NCI-H1092 treated with DMSO at 0.1 percent for 48 hours (cell line): ENCODE measurements at places on chromosomes 6 and 20.

- DNase-seq: no peak
Observed at GRCh38 chr6:116405652-116406356, 35.1 kb downstream of the DSE start.

DNA sequence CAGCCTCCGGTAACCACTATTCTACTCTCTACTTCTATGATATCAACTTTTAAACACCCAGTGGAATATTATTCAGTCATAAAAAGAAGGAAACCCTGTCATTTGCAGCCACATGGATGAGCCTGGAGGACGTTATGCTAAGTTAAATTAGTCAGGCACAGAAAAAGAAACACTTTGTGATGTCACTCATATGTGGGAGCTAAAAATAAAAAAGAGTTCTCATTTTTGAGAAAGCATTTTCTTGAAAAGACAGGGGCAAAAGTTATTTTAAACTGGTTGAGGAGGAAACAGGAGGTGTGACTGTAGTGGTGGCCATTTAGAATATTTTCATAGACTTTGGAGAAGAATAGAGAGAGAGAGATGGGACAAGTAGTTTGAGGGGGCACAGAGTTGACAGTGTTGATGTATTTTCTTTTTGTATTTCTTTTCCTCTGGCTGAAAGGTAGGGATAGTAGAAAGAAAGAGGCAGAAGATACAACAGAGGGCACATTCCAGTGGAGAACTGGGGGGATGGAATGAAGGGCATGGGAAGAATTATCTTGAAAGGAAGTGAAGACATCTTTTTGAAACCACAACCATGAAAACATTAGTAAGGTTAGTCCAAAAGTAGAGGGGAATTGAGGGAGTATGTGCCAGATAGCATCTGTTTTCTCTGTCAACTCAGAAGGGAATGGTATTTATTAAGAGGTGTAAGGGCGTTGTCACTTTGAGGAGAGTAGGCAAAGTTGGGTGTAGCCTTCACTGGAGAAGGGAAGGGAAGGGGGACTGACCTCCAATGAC, 181.3 kb upstream of the GMDS start:
- DNase-seq: no peak

DNA sequence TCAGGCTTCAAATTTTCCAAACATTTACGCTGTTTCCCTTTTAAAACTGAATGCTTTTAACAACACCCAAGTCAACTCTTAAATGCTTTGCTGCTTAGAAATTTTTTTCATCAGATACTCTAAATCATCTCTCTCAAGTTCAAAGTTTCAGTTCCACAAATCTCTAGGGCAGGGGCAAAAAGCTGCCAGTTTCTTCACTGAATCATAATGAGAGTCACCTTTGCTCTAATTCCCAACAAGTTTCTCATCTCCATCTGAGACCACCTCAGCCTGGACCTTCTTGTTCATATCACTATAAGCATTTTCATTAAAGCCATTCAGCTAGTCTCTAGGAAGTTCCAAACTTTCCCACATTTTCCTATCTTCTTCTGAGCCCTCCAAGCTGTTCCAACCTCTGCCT, 69.1 kb downstream of the RNF217 start:
- no peak for DNase-seq

GRCh38 chr6:56364827-56365339, 117.5 kb upstream of the COL21A1 start:
- DNase-seq: no peak

DNA sequence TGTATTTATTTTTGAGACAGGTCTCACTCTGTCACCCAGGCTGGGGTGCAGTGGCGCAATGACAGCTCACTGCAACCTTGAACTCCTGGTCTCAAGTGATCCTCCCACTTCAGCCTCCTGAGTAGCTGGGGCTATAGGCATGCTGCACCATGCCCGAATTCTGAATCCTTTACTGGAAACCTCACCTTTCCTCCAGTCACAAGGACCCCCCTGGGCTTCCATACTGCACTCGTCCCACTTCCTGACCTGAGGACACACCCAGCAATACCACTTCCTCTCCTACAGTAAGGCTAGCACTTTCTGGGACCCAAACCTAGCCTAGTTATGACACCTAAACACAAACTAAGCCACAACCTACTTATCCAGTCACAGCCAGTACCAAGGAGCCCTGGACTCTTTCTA, 68.2 kb downstream of the FAM217A start:
- DNase-seq: no peak

GRCh38 chr6:5567890-5568289, 306.6 kb downstream of the FARS2 start:
- DNase-seq: no peak

GRCh38 chr20:51586005-51586440, 43.5 kb upstream of the NFATC2 start:
- no peak for DNase-seq

DNA sequence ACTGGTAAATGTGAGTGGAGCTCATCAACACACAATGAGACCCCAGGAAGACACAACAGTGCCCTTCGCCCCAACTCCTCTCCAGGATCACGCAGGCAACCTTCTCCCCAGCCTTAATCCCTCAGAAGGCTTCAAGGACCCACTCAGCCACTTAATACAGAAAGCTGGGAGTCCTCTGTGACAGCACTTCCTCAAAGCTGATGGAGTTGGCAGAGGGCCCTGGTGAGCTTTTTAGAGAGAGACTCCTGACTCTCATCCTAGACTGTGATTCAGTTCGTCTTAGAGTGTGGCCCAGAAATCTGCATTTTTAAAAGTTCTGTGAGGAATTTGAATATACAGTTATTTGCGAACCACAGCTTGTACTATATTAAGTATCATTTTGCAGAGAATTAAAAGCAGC, 187.7 kb downstream of the UST start:
- DNase-seq: peak; percentile 29

- DNase-seq: no peak
Observed at GRCh38 chr6:17998003-17998402, 10.6 kb upstream of the KIF13A start.

DNA sequence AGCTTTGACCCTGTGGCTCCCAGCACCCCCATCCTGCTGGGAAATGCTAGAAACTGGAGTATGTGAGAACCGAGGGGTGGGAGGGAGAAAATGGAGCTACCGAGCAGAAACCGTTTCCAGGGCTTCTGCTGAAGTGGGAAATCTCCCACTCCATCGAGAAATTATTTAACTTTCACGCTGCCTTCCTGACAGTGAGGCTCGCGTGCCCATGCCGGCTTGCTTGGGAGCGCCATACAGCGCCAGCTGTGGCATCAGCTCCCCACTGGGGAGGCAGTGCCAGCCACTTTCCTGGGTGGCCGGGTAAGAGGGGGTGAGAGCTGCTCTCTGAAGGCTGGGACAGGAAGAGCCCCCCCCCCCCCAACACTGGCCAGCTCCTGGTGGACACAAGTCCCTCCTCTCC, 268.9 kb downstream of the TAF4 start:
- no peak for DNase-seq

DNA sequence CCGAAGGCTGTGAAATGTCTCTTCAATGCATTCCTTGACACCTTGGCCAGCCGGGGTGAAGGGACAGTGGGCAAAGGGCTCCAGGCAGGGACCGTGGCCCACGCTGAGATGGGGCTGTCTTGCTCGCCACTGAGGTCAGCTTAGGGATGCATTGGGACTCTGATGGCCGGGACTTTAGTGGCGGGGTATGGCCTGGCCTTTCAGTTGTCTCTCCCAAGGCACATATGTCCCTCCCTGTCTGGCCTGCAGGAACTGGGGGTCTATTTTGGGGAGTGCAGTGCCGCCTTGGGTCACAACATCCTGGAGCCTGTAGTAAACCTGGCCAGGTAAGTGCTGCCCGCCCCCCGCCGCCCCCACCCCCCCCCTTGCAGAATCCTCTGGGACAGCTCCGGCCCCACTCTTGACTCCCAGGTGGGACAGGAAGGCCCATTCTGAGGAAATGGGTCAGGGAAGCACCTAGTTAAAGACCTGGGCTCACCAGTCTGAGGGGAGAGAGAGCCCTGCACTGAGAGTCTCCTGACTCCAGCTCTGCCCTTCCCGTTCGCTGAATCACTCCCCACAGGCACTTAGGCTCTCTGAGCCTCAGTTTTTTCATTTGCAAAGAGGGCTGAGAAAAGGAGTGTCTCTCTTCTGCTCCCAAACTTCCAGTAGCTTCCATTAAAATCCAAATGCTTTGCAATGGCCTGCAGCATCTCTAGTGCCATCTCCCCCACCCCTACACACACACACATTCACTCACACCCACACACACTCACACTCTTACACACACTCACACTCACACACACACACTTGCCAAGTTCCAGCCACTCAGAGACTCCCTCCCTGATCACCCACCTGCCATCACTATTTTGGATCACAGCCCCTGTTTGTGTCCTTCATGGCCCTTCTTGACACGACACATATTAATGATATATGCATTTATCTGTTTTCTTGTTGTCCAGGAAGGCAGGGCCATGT, 33.1 kb downstream of the RAB44 start:
- no peak for DNase-seq

- no peak for DNase-seq
Observed at GRCh38 chr20:4787069-4787468, 65.4 kb downstream of the PRND start.

- no peak for DNase-seq
Observed at GRCh38 chr20:61977419-61977786, 88.3 kb downstream of the TAF4 start.

- peak; percentile 41 for DNase-seq
Observed at GRCh38 chr6:124119596-124119995, 315.9 kb downstream of the NKAIN2 start.

GRCh38 chr6:75934643-75935472, 137.6 kb downstream of the IMPG1 start:
- peak; percentile 39 for DNase-seq

DNA sequence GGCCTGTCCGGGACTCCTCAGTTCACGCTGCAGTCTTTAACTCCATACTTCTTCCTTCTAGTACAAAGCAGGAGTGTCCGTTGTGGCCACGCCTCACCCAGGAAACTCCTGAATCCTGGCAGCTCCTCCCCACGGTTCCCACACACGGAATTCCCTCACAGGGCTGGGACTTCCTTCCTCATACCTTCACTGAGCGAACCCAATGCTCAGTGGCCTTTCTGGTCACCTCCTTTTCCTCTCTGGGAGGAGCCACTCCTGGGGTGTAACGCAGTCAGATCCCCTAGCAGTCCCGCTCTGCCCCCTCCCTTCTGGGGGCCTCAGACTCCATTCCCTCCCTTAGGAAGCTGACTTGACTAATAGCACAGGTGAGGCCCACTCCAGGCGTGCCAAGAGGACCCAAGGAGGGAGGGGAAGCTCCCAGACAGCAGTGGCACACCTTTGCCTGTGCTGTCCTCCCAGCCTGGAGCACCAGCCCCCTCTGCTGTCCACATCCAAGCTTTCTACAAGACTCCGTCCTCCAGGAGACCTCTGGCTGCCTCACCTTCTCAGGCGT, at the start of gene SLC52A3:
Gene SLC52A3, minus strand, starts transcription at position 75 of the 553 bp plus-strand sequence. CDS start 2,726 bp downstream, outside the sequence.
- DNase-seq: no peak

DNA sequence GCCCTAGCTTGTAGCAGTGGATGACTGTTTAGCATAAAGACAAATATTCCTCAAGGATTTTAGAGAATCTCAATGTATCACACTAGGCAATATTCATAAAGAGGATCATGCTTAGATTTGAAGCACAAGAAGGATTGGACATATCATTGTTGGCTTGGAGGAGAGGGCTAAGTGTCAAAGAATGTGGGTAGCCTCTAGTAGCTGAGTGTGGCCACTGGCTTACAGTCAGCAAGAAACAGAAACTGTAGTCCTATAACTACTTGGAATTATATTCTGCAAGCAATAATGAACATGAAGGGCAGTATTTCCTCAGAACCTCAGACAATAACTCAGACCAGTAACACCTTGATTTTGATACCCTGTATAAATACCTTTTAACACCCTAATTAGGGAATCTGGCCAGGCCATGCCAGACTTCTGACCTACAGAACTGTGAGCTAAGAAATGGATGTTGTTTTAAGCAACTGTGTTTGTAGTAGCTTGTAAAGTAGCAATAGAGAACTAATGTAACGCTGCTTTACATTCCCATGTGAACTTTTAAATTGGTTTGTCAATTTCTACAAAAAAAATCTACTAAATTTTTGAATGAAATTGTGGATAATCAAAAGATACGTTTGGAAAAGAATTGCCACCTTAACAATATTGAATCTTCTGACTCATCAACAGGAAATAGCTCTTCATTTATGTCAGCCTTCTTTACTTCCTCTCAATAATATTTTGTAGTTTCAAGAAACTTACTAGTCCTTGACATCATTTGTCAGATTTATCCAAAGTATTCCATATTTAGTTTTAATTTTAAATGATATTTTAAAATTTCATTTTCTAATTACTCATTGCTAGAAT, 65.2 kb upstream of the RSPO3 start:
- no peak for DNase-seq

- DNase-seq: no peak
Observed at GRCh38 chr20:14477125-14477524, 139.7 kb upstream of the FLRT3 start.

DNA sequence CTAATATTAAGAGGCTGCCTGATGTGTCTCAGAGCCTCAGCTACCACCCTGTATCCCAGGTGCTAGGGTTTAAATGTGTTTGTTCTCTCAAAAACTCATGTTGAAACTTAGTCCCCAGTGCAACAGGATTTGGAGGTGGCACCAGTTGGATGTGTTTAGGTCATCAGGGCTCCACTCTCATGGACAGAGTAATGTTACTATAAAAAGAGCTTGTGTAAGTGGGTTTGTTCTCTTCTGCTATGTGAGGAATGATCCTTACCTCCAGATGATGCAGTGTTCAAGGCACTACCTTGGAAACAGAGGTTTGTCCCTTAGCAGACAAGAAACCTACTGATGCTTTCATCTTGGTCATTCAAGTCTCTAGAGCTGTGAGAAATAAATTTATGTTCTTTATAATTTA, 164.9 kb upstream of the EPHA7 start:
- no peak for DNase-seq

DNA sequence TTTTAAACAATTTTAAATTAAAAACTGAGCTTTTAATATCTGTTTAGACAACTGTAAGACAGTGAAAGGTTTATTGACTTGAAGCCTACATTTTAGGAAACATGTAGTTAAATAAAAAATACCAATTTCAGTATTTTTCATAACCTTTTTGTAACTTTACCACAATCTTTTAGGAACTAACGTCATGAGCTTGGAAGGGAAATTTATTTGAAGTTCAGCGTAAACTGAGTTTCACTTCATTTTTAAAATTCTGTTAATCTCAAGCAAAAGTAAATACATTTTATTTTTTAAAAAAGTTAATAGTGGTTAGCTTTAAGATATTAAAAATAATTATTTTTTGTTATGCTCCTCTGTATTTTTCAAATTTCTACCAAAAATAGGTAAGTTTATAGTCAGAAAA, 5.5 kb downstream of the CST7 start:
- DNase-seq: no peak
